ENCODE measurements at places on chromosomes 4 and X.

DNA sequence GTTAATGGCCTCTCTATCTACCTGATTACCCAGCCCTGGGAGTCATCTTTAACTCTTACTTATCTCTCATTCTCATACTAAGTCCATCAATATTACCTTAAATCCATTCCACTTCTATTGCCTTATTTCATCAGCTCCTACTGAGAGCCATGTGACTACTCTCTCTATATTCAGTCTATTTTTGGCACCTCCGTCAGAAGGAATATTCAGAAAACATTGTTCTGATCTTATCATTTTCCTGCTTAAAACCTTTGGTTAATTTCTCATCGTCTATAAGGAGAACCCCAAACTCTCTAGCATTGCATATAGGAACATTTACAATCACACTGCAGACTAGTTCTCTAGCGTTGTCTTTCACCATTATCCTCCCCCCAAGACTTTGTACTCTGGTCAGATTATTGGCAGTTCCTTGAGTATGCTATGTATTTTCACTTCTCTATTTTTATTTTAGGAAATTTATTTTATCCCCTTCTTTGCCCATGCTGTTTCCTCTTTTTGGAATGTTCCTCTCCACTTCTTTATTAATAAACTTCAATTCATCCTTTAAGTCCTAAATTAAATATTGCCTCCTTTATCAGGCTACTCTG, 13.7 kb upstream of the AMMECR1 start:
- H3K4me3 ChIP-seq = no peak overlapping the region
- no peak for DNase-seq
- H3K27ac ChIP-seq = no peak overlapping the region

- H3K36me3 ChIP-seq = no peaks in the 10 kb centered on the region
- no peak overlapping the region for H3K4me3 ChIP-seq
- no peaks in the 10 kb centered on the region for H3K4me1 ChIP-seq
- no peaks in the 10 kb centered on the region for H3K27me3 ChIP-seq
- no peak overlapping the region for H3K27ac ChIP-seq
Observed at GRCh38 chrX:149003863-149004660, 501.0 kb downstream of the IDS start.

DNA sequence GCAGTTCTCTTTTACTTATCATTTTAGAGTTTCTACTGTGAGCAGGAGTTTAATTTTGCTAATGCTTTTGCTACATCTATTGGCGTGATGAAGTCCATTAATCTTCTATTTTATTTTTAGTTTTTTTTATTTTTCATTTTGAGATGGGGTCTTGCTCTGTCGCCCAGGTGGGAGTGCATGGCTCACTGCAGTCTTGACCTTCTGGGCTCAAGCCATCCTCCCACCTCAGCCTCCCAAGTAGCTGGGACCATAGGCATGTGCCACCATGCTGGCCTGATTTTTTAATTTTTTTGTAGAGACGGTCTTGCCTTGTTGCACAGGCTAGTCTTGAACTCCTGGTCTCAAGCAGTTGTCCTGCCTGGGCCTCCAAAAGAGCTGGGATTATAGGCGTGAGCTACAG, 9.4 kb downstream of the ZFX start:
- H3K27ac ChIP-seq = no peak overlapping the region
- no peaks in the 10 kb centered on the region for H3K36me3 ChIP-seq

DNA sequence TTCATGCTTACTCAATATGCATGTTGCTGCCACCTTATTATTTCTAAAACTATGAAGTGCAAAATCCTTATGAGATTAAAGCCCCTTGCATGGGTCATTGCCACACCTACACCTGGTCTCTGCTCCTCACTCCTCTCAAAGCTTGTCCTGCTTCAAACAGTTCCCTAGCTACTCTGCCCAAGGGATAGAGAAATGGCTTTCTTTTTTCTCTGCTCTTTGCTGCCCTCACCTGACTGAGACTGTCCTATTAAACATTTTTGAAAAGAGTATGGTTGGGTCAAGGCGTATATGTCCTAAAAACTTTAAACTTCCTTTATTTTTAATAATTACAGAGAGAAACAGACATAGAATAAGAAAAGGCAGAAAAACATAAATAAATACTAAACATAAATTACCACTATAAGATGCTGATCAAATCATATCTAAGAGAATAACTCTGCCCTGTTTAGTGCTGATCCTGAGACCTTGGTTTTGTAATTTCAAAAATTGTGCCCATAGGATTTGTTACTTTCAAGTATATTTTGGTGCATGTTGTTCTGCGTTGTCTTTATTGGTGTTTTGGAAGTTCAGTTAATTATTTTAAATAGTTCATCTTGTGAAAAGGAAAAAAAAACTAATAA, 704.9 kb upstream of the PABPC4L start:
- no peak for DNase-seq
- no peak overlapping the region for H3K27ac ChIP-seq
- no peaks in the 10 kb centered on the region for H3K36me3 ChIP-seq
- no peaks in the 10 kb centered on the region for H3K27me3 ChIP-seq
- H3K4me1 ChIP-seq = no peaks in the 10 kb centered on the region

GRCh38 chr4:6198278-6198677, 2.1 kb downstream of the JAKMIP1 start:
- H3K4me1 ChIP-seq = peaks cover 8% of the 10 kb centered on the region
- DNase-seq = no peak
- peaks cover 13% of the 10 kb centered on the region for H3K27me3 ChIP-seq
- H3K4me3 ChIP-seq = peak overlapping the region; percentile 68
- H3K27ac ChIP-seq = no peak overlapping the region

DNA sequence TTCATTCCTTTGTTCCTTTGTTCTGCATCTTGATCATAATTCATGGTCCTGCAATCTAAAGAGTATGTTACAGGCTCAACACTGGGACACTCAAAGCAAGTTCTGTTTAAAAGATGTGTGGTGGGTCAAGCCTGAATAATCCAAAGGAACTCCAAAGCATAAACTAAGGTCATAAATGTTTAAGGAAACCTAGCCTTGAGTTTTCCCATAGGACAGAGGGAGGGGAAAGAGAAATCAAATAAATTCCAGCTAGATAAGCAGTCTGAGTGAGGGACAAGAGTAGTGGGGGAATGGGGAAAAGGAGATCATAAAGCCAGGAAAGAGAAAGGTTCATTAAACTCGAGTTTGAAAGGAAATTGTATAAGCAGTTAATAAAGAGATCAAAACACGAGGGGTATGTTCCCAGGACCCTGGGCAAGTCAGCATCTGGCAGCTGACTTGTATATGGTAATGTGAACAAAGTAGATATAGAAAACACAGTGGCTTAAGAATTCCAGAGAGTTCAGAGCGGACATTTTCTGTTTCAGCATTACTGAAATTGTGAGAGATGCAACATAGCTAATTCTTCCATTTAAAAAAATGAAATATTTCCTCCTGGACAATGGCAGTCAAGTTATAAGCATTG, 125.8 kb upstream of the EDNRA start:
- H3K36me3 ChIP-seq = no peaks in the 10 kb centered on the region
- H3K27me3 ChIP-seq = no peaks in the 10 kb centered on the region
- DNase-seq = no peak
- H3K27ac ChIP-seq = no peak overlapping the region

DNA sequence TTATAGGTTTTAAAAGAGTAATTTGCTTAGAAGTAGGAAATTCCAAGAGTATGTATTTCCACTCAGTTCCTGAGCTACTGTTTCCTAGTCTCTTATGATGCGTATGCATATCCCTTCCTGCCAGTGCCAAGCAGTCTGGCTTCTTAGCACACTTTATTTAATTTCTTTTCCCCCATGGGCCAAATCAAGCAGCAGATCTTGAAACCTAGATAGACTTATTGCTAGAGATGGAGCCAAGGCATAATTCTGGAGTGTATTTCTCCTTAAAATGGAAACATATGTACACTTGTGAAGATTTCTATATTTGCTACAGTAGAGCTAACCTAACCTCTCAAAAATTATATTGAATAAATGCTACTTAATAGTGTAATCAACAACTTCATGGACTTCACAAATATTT, 2337.6 kb downstream of the PCDH7 start:
- no peaks in the 10 kb centered on the region for H3K4me1 ChIP-seq
- H3K27me3 ChIP-seq = no peaks in the 10 kb centered on the region
- H3K36me3 ChIP-seq = no peaks in the 10 kb centered on the region
- no peak for DNase-seq
- H3K27ac ChIP-seq = no peak overlapping the region

Measured in esophagus squamous epithelium (tissue), 5 donors.